ENCODE measurements at places on chromosomes 2 and 18. TPM values are rescaled to one million over a fixed set of nuclear protein-coding genes. Genes with fewer than 3 reads are reported as not detected.

GRCh38 chr2:11411768-11412448 lies 54.1 kb downstream of the E2F6 start:
- peak; percentile 84 for DNase-seq

- DNase-seq: no peak
Measured at GRCh38 chr2:15626126-15626525, 34.5 kb downstream of the DDX1 start.

DNA sequence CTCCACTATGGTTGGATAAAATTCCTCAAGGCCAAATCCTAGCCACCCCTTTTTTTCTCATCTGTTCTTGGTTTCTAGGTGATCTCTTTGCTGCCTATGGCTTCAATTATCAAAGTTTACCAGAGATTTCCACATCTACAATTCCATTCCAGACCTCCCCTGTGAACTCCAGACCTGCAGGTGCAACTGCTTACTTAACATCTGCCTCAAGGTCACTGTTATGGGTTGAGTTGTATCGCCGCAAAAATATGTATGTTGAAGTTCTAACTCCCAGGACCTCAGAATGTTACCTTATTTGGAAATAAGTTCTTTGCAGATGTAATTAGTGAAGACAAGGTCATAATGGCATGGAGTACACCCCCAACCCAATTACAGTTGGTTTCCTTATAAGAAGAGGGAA lies 60.4 kb upstream of the SOS1 start:
- DNase-seq: no peak

DNA sequence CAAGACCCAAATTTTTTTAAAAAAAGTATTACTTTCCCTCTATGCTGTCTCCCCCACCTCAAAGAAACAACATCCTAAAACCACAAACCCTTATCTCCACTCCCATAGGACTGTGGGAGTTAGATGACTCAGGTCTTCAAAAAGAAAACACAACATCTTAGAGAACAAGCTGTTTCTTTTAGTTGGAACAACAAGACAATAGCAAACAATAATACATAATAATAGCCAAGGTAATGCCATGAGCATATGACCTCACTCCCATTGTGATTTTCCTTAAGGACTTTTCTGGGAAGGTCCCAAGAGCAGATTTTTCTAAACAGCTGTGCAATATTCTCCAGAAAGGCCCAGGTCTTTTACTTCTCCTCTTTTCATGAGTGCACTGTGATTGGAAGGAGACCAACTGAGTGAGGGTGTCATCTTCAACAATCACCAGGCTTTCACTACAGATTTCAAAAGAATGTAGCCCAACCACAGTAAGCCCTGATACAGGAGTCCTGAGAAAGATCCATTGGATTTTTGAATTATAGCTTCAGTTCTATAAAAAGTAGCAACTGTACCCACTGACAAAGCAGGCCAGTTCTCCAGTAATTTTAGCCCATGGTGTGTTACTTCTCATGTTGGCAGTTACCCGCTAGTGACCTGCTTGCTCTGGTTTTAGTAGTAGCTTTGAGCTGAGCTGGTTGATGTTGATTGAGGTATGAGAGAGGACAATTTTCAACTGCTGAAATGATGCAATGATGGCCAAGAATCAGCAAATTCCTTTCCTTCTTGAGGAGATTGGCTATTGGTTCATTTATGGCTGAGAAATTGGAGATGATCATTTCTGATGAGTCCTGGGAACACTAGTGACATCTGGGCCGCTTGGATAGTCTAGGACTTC lies 144.5 kb upstream of the TCF4 start:
- no peak for DNase-seq

- DNase-seq: no peak
Measured at GRCh38 chr2:201396595-201396994, 39.5 kb upstream of the FLACC1 start.

DNA sequence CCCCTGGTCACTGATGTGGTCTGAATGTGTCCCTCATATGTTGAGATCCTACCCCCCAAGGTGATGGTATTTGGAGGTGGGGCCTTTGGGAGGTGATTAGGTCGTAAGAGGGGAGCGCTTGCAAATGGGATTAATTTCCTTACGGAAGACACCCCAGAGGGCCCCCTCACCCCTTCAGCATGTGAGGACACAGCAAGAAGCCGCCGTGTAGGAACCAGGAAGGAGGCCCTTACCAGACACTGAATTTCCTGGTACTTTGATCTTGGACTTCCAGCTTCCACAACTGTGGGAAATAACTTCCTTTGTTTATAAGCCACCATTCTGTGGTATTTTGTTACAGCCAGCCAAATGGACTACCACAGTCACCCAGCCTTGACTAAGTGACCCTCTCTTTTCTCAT lies 35.9 kb downstream of the NCK2 start:
- DNase-seq: no peak

DNA sequence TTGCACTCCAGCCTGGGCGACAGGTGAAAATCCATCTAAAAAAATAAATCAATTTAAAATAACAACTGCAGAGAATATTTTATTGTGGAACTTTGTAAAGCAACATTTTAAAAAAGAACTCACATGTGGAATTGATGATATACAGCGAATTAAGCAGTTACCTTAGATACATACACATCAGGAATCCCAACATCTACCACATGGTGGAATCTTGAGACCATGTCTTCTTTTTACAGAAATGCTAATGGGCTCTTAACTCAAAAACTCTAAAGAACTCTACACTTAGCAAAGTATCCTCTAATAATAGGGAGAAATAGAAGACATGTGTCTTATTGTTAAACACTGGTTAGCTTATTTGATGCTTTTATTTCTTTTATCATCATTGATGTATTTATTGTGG lies 373.6 kb downstream of the CDH7 start:
- DNase-seq: no peak

DNA sequence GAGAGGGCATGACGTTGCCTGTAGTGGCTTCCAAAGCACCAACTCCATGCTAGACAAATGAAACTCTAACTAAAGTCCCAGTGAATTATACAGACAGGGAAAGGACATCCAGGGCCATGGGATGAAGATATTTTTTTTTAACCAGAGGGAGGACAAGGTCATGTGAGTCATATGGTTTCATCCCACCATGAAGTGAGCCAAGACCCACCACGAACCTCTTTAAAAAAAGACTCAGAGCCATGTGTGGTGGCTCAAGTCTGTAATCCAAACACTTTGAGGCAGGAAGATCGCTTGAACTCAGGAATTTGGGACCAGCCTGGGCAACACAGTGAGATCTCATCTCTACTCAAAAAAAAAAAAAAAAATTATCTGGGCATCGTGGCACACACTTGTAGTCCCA lies 115.2 kb downstream of the LIPG start:
- no peak for DNase-seq

DNA sequence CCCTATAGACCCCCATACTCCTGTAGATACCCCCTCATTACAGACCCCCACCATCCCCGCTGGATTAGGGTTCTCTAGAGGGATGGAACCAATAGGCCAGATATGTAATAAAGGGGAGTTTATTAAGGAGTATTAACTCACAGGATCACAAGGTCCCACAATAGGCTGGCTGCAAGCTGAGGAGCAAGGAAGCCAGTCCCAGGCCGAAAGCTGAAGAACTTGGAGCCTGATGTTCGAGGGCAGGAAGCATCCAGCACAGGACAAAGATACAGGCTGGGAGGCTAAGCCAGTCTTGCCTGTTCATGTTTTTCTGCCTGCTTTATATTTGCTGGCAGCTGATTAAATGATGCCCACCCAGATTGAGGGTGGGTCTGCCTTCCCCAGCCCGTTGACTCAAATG lies 106.6 kb downstream of the AGAP1 start:
- no peak for DNase-seq

DNA sequence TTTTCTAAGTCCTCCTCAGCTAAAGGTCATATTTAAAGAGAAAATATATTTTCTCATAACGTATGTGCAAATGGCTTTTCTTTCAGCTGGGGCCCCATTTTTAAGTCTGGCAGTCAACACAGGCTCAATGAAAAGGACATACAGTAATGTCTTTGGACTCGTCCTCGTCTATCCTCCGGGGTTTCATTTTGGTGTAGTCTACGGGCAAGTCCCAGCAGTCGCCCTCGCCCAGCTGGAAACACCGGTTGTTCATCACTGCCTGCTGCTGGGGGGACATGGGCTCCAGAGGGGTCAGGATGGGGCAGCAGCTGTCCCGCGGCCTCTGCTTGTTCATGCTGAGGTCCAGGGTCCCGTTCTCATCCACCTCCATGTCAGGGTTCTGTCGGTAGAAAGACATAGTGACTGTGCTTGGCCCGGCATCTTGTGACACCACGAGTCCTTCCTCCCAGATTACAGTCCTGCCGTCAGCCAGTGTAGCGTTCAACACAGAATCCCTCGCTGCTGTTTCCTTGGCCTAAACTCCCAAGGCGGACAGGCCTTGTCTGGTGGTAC lies 144.9 kb upstream of the PXDN start:
- DNase-seq: no peak

- no peak for DNase-seq
Measured at GRCh38 chr2:68491582-68491981, 24.2 kb downstream of the APLF start.

DNA sequence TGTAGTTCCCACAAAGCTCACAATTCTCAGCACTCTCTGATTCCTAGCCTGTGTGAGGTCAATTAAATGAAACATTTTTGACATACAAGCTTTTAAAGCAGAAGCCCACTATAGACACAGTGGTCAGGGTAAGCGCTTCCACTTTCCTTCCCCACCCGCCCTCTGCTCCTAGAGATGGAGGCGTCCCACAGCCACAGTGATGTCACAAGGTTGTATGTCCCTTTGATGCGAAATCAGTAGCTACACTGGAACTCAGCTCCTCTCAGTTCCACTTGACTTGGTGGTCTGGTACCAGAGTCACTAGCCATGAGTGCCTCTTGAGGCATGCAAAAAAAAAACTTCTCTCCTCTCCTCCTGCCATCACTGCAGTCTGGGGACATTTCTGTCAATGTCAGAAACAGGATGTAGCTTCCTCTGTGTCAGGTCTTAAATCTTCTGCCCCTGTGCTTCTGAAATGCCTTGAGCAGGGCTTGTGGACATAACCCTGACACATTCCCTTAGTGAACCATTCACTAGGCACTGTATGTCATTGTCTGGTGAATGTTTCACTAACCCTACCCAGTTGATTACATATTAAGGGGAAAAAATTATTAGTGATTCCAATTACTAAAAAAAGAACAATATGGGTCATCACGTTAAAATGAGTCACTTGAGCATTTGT lies 7.8 kb downstream of the SULT1C4 start:
- peak; percentile 33 for DNase-seq

DNA sequence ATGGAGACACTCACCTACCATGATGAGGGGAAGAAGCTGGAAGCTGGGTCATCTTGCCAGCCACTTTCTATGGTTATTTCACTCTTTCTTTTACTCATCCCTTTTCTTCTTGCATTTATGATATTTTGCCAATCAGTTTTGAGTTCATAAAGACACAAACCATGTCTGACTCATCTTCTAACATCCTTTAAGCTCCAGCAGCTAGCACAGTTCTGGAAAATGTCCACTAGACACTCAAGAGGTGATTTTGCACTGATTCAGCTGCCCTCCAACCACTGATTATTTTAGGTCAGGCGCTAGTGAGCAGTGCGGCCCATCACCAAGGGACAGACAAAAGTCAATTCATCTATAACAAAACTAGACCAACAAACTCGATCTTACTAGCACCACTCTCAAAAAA lies 537.1 kb upstream of the ID2 start:
- DNase-seq: no peak

GRCh38 chr2:228871012-228871411 lies 400.1 kb downstream of the PID1 start:
- no peak for DNase-seq

DNA sequence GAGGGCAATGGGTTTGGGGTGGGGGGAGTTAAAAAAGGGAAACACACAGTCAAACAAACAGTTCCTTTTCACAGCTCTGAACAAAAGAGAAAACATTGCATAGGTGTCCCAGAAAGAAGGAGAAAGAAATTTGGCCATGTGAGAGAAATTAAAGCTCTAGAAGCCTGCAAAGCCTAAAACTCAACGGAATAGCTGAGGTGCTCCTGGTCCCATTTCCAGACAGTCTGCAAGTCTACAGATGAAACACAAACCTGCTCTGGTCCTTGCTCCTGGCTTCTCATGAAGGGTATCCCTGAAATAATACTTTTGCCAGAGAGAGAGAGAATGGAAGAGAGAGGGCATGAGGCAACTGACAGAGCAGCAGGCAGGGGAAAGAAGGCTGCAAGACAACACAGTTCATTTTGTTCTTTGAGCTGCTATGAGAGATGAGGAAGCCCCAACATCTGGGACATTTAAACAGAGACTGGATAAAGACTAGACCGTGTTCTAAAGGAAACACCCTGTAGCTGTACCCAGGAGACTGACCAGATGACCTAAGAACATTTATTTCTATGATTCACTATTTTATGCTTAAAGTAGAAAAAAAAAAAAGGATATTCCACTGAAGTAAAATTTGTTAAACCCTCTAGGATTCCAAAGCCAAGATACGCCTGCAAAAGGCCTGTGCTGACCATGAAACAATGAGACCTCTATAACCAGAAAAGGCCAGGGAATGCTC lies 57.3 kb upstream of the CYP26B1 start:
- DNase-seq: no peak

- no peak for DNase-seq
Measured at GRCh38 chr2:171185165-171185818, 24.6 kb upstream of the TLK1 start.

- peak; percentile 9 for DNase-seq
Measured at GRCh38 chr2:18932853-18933252, 343.5 kb upstream of the NT5C1B start.

GRCh38 chr18:25100418-25100817 lies 251.5 kb downstream of the ZNF521 start:
- DNase-seq: no peak

GRCh38 chr2:54067851-54068375 lies 47.5 kb upstream of the ACYP2 start:
- peak; percentile 64 for DNase-seq

The DNPEP gene
- total RNA-seq: 32.7 TPM

The AGXT gene
- not detected for total RNA-seq

The MYOM1 gene
- total RNA-seq: 4.1 TPM

The COQ10B gene
- total RNA-seq: 7.6 TPM

The NFATC1 gene
- total RNA-seq: 5.4 TPM

The EXOC6B gene
- total RNA-seq: 35.7 TPM

The FEV gene
- total RNA-seq: 1.3 TPM

The ITGB6 gene
- total RNA-seq: 27.1 TPM

The PDCD1 gene
- total RNA-seq: not detected

The EFEMP1 gene
- 26.6 TPM for total RNA-seq

The KCNS3 gene
- 31.0 TPM for total RNA-seq

The POTEJ gene
- 0.87 TPM for total RNA-seq
